ENCODE measurements at places on chromosomes 2 and 18.

GRCh38 chr2:72115110-72116080, 32.3 kb downstream of the CYP26B1 start:
- DNase-seq = no peak

DNA sequence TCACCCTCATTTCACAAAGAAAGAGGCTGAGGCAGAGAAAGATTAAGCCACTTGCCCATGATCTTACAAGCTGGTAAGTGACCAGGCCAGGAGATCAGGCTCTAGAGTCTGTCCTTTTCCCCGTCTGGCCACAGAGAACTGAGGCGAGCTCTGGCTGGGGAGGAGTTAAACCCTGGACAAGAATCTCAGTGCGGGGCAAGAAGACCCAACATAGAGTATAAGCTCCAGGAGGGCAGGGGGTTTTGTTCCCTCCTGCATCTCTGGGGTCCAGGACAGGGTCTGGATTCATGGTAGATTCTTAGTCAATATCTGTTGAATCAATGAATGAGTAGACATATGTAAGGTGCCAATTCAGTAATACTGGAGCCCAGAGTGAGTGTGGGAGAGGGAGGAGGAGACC, 12.9 kb upstream of the INPP5D start:
- no peak for DNase-seq

DNA sequence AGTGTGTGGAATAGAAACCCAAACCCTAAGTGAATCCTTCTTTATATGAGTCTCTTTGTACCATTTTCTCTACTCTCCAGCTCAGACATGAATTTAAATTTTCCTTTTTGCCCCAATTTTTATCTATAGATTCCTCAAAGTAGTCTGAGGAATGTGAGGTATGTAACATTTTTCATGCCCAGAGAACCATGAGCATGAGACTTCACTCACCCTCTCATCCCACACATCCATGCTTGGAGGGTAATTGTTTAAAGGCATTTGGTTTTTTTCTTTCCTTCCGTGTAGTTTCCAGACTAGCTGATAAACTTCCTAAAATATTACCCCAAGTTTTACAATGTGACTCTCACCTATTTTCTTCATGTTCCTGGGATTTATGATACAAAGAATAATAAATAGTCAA, 2056.8 kb upstream of the CELF4 start:
- DNase-seq = no peak

DNA sequence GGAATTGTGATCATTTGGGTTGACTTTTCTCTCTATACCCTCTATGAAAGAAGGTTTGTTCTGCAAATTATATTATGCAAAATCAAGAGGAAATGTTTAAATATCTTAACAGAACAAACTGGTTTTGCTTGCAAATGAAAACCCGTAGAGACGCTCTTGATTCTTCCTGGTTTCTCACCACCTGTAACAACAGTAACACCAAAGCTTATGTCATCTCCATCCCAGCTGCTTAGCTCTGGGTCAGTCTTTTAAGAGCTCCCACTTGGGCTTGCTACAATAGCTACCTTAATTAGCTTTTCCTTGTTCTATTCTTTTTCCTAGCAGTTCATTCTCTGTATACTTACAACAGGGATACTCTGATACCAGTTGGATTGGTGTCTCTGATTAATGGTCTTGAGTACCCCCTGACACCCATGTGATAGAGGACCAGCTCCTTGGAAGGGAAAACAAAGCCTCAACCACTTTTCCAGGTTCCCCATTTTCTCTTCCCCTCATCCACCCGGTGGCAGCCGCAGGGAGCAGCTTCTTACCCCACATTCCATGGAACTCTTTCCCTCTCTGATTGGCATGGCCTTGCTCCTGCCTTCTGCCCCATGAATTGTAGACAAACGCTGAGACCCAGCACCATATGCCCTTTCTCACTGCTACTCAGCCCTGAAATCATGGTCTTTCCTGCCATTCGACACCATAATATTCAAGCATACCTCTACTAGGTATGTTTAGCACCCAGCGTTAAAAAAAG, 27.7 kb downstream of the TMEM182 start:
- DNase-seq = no peak

GRCh38 chr2:60359569-60359968, 193.9 kb downstream of the BCL11A start:
- DNase-seq = no peak

GRCh38 chr2:143162123-143162837, 33.1 kb downstream of the ARHGAP15 start:
- DNase-seq = peak; percentile 53

DNA sequence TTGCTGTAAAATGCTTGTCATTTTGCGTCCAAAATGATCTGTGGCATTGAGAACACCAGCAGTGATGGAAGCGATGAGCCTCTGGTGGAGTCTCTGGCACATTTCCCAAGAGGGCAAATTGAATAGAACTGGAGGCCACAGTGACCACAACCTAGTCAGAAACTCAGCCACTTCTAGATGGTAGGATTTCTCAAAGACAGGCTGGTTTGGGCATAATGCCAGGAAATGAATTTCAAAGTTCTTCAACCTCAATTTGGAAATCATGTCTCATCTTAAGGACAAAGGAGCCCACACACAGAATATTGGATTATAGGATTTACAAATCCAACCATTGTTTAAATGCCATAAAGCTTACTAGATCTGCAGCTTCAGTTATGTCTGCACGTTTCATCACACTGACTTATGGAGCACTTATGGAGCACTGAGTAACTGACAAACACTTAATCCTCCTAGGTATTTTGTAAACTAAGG, 132.1 kb downstream of the COL6A3 start:
- no peak for DNase-seq

DNA sequence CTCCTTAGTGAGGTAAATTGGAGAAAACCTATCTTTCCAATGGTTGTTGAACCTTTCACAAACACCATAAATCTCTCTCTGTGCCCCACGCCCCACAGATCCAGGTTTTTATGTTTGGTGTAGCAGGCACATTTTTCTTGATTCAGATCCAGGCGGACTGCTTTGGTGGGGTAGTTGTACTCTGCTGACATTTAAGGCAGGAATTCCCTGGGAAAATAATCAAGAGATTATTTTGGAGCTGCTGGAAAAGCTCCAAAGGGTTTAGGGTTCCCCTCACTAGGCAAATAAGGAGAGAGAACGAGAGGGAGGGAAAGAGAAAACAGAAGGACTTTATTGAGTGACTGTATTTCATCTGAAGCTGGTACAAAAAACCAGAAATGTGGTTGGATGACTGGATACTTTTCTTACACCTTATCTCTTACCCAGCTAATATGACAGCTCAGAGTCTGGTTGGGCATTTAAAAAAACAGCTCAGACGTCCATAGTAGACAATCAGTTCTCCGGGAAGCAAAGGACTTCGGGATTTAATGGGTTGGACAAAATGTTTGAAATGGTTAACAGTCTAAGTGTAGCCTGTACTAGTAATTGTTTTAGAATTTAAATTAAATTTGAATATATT, 3.6 kb upstream of the AQP4 start:
- DNase-seq = no peak

- DNase-seq = no peak
These were observed 10.7 kb downstream of the DPP4 start for GRCh38 chr2:162063281-162063680.

DNA sequence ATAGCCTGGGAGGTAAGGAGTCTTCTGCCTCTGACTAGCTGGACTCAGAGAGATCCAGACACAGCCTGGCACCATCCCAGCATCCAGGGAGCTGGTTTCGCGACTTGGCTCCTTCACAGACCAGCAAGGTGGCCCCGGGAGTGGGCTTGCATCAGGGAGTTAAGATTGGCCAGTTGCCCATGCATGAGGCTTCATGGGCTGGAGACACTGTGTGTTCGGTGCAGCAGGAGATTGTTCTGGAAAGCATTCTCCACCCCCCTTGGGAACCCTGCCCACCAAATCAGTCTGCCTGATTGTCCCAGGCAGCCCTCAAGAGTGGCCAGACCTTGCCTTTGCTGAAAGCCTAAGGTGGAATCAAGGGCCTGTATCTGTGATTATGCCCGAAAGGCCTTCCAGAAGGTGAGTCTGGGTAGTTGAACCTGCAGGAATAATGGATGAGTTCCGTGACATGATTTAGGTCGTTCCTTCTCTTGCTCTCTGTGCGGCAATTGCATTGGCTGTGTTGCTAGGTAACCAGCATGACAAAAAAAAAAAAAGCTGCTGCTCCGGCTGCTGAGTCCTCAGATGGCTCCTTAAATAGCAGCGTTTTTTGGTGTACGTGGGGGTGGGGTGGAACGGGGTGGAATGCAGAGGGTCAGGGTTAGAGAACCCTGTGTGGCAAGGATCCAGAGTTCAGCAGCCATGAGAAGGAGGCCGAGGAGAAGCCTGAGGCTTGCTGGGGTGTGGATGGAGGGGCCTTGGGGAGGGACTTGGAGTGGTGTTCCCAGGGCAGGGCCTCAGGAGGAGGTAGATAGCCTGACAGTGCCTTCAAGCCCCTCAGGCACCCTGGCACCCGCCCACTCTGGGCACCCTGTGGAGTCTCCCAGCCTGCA, 93.0 kb upstream of the MCFD2 start:
- peak; percentile 45 for DNase-seq

DNA sequence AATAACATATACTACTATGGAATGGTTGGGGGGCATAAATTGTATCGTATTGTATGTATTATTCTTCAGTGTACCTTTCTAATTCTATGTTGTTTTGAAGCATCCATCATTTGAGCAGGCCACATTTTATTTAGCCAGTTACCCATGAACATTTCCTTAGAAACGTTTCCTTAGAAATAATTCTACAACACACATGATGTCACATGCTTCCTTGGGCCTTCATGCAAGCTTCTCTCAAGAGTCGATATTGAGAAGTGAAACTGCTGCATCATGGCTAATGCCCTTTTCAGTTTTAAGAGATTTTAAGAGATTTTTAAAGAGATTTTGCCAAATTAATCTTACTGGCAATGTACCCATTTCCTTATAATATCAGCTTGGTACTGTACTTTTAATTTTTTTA, 63.9 kb downstream of the ALPK2 start:
- DNase-seq = no peak

DNA sequence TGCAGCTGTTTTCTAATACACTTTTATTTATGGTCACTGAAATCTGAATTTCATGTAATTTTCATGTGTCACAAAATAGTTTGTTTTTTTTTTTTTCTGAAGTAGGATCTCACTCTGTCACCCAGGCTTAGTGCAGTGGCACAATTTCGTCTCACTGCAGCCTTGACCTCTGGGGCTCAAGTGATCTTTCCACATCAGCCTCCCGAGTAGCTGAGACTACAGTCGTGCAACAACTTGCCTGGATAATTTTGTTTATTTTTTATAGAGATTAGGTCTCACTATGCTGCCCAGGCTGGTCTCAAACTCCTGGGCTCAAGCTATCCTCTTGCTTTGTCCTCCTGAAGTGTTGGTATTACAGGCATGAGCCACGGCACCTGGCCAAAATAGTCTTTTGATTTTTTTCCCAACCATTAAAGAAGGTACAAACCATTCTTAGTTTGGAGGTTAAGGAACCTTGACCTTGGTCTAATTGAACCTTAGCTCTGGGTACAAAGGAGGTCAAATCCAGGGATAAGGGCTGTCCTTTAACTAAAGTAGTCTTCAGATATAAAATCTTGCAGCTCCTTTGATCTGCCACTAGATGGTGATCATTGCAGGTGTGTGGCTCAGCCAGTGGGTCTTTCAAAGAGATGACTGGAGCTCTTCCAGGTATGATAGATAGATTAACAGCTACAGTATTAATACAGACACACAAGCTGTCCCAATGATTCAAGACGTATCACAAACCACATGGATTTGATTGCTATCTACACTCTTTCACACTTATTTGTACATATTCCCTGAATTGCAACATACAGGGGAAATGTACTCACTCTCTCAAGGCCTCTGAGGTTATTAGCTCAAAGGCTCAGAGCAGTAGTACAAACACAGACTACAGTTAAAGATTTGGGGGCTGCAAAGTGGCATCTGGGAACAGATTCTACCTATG, 4.7 kb upstream of the KRCC1 start:
- DNase-seq = peak; percentile 37

DNA sequence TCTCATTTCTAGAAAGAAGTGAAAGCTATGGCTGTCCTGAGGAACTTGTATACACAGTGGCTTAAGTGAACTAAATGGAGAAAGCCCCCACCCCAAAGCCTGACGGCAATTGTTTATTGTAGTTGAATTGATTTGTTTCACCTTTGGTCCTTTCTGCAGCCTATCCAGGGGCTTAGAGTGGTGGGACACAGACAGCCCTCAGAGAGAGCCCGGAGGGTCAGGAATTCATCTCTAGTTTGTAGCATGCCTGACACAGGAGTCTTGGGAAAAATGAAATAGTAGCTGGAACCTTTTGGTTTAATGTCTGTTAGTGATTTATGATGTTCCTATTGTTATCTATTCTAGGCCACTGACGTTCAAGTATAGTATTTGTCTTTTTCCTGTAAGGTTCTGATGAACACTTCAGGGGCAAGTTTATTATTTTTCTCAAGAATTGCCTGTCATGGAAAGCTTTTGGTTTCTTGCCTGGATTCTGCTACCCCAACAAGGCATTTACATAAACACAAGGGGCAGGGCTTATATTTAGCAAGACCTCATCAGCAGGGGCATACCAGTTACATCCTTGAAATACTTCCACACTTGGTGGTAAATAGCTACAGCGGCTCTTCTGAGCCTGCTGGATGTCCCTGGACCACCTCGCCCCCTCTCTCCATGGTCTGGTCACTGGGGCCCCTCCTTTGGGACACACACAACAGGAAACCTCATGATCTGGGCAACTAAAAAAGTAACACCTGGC, 44.4 kb downstream of the KCNE4 start:
- no peak for DNase-seq

DNA sequence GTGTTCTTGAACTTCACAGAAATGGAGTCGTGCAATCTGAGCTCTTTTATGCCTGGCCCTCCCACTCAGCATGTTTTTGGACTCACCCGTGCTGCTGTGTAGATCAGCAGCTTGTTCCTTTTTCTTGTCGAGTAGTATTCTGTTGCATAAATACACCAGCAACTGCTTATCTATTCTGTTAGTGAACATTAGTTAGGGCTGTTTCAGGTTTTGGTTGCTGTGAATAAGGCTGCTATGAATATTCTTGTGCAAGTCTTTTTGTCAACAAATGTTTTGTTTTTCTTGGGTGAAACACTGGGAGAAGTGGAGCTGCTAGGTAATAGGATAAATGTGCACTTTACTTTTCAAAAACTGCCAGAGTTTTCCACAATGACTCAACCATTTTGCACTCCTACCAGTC, 15.3 kb upstream of the CIDEA start:
- DNase-seq = no peak

- no peak for DNase-seq
These were observed 49.7 kb downstream of the SCN7A start for GRCh38 chr2:166444306-166444705.

GRCh38 chr2:2642906-2643890, 312.1 kb upstream of the MYT1L start:
- no peak for DNase-seq

DNA sequence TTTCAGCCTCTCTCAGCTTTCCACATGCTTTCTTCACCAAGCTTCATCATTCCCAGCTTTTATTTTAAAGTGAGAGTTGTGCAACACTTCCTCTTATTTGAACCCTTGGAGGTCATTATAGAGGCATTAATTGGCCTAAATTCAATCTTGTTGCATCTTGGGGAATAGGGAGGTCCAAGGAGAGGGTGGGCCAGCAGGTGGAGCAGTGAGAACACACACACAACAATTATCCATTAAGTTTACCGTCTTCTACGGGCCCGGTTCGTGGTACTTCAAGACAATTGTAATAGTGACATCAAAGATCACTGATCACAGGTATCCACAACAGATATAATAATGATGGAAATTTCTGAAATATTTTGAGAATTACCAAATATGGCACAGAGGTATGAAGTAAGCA, 457.2 kb upstream of the SMIM21 start:
- no peak for DNase-seq
